ENCODE measurements at places on chromosomes 1 and 21.

DNA sequence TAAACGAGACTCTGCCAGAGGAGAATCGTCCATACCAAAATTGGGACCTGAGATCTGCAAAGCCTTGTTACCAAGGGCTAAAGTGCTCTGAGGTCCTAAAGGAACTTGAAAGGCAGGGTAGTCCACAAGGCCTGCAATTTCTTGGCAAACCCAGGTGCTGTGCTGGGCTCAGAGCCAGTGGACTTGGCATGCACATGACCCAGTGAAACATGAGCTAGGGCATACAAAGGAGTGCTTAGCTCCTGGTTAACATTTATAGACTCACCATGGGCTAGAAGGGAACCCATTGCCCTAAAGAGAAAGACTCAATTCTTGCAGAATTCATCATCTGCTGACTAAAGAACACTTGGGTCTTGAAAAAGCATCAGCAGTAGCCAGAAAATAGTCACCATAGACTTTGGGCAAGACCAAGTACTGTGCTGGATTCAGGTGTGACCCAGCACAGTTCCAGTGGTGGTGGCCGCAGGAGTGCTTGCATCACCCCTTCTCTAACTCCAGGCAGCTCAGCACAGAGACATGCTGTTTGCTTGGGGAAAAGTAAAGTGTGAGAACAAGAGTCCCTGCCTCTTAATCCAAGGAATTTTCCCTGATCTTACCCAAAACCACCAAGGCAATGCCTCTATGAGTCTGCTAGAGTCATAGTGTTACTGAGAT, 1069.4 kb upstream of the ADGRL2 start:
- no peak for DNase-seq

DNA sequence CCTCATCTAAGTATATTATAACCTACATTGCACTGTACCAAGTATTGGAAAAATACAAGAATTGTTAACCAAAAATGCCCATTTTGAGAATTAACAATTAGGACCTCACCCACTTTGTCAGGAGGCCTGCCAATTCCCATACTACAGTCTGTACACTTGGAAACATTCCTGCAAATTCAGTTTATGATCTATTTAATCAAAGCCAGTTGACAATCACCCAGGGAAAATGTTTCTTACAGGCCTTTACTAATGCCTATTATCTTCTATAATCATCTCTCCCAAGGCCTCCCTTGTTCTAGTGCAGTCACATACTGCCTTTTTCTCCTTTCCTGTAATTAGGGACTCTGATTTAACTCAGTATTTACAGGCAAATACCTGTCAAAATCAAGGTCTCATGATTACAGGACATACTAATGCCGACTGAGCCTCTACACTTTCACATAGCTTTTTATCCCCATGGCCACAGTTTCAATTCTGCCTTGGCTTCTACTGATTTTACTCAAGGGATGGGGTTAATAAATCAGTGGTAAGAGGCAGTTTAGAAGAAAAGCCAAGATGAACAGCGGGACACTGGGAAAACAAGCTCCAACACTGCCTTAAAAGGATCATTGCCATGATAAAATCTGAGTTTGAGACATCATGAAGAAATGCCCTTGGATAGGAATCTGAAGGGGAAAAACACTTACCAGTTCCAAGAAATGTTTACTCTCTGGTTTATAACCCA, 338.7 kb downstream of the VAV3 start:
- DNase-seq, result no peak

GRCh38 chr1:201941420-201942128, 4.8 kb downstream of the LMOD1 start:
- DNase-seq, result no peak

DNA sequence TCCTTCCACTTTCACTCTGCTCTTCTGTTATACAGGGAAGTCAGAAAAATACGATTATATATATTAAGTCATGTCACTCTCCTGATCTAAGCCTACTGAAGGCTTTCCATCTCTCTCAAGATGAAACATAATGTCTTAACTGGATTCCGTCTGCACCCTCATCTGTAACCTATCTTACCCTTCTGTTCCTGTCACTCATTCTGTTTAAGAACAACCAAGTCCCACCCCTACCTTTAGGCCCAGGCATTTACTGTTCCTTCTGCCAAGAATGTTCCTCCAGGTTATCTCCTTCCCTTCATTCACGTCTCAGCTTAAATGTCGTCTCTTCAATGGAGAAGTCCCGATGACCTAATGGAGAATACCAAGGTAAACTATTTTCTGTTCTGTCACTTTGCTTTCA, 1802.4 kb downstream of the MRPL39 start:
- DNase-seq, result no peak

DNA sequence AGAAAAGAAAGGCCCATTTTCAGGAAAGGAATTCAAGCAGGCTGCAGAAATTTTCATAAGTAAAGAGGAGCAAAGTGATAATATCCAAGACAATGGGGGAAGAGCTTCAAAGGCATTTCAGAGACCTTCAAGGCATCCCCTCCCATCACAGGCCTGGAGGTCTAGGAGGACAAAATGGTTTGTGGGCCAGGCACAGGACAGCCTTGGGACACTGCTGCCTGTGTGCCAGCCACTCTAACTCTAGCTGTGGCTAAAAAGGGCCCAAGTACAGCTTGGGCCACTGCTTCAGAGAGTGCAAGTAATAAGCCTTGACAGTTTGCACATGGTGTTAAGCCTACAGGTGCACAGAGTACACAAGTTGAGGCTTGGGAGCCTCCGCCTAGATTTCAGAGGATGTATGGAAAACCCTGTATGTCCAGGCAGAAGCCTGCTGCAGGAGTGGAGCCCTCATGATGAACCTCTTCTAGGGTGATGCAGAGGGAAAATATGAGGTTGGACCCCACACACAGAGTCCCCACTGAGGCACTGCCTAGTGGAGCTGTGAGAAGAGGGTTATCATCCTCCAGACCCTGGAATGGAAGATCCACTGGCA, 51.8 kb upstream of the ZSWIM5 start:
- DNase-seq, result no peak

DNA sequence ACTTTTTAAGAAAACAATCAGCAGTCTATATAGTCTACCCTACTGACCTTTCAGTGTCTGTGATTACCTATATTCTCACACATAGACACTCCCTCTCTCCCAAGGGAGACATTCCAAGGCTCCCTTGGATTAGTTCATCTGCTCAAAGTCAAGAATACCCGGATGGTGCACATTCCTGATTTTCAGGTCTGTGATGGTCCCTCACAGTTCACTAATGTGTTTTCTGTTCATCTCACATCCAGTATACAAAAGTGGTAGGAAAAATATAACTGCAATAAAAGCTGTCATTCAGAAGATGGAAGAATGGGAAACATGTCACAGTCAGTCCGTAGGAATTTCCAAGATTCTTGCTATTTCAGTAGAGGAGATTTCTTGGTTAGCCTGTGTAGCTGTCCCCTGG, 224.1 kb upstream of the CACYBP start:
- no peak for DNase-seq

DNA sequence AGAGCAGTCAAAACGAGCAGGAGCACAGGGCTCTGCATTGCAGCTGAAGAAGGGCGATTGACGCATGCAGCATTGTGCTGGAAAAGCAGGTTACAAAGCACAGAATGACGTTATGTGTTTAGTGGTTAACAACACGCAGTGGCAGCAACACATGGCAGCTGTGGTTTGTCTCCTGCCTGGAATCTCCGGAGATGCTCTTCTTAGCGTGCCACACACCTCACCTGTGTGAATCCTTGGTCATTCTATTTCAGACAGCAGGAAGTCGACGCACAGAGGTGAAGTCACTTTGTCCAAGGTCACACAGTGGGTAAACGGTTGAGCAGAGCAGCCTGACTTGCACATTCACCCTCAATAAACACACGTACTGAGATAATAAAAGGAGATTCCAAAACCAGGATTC, 14.7 kb downstream of the OBSCN start:
- no peak for DNase-seq

DNA sequence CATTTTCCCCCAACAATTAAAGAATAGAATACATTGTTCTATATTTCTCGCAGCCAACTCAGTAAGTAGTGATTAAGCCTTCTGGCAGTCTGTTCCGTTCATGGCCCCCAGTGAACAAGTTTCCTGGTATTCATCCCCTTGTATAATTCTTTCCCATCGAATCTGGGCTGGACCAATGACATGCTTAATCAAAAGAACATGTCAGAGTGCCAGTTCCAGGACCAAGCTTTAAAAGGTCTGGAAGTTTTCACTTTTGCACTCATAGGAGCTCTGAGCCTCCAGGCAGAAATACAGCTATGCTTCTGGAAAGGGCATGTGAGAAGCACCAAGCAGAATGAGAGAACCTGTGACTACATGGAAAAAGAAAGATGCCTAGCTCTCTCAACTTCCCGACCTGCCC, 22.5 kb upstream of the DPYD start:
- no peak for DNase-seq

GRCh38 chr1:241101622-241102021, 255.4 kb downstream of the RGS7 start:
- DNase-seq, result no peak

GRCh38 chr1:3336641-3337630, 117.5 kb upstream of the ARHGEF16 start:
- no peak for DNase-seq

DNA sequence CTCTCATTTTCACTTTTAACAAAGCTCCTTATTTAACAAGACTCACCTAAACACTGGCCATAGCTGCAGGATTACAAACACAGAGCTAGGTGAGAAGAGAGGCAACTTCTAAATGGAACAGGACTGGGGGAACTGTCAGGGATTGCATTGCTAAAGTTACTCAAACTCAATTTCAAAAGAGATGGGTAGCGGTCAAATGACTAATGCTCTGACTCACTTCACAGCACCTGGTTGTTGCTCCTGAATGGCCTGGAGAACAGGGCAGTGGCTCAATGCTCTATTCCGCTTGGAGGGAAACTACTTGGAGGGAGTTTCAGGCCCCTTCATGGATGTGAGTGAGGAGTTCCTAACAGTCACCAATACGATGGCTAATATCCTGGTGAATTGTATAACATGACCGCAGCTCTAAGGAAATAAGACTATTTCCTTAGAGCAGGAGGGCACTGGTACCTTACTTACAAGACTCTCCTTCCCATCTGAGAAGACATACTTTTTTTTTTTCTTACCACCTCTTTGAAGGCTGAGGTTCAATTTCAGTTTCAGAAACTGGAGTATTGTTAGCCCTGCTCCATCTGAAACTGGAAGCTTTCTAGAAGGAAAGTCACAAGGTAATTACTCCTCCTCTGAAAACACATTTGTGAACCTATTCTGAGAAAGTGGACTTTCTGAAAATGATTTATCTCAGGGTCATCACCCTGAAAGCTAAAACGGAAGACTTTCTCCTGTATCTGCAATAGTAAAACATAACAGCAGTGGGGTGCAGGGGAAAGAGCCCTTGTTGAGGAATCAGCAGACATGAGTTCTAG, 9.5 kb downstream of the DPT start:
- no peak for DNase-seq
